Right forelimb (tissue), 1 donor: ENCODE measurements at places on chromosomes 4 and X.
A peak's percentile ranks its signal among the peaks of the same experiment; 100 is the strongest.

DNA sequence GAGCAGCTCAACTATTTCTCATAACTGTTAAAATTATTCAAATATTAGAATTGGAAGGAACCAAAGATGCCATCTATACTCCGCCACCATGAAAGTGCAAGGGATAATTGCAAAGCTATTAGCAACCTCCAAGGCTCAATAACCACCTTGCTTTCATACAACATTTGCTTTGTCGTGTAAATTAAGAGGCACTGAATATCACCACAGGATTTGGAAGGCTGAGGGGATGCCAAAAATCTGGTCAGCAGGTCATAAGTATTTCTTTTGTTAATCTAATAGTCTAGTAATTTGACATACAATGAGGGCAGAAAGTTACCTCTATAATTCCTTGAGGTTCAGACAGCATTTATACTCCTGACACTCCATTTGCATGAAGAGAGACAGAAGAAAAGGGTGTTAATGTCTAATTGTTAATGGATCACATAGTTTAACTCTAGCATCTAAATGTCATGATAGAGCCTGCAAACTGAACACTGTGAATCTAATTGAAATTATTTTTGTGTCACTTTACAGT, 200.9 kb upstream of the DIAPH2 start:
- no peak for DNase-seq

GRCh38 chr4:40118861-40119260, 62.2 kb downstream of the N4BP2 start:
- no peak for DNase-seq

DNA sequence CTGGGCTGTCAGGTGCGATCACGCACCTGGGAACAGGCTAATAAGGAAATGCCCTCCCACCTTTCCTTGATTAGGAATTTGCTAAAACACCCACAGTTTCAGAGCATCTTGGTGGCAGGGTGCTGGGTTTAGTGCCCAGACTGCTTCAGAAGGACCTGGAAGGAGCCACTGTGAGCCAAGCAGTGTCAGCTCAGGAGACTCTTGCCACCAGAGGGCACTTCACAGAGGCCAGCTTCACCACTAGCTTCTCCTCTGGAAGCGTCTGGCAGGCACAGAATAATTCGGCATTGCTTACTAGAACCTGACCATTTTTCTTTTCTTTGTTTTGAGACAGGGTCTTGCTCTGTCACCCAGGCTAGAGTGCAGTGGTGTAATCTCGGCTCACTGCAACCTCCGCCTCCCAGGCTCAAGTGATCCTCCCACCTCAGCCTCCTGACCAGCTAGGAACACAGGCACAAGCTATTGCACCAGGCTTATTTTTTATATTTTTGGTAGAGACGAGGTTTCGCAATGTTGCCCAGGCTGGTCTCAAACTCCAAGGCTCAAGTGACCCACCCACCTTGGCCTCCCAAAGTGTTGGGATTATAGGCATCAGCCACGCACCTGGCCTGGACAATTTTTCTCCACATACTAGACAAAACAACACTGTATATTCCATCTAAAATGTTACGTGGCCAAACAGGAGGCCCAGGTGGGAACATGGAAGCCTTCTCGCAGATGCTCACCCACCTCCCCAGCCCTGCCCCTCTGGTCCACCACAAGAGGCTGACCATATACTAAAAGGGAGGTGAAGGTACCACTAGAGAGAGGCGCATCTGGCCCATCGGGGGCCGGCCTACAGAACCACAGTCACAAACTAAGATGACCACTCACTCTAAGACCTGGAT, 14.1 kb downstream of the NOP14 start:
- no peak for DNase-seq

DNA sequence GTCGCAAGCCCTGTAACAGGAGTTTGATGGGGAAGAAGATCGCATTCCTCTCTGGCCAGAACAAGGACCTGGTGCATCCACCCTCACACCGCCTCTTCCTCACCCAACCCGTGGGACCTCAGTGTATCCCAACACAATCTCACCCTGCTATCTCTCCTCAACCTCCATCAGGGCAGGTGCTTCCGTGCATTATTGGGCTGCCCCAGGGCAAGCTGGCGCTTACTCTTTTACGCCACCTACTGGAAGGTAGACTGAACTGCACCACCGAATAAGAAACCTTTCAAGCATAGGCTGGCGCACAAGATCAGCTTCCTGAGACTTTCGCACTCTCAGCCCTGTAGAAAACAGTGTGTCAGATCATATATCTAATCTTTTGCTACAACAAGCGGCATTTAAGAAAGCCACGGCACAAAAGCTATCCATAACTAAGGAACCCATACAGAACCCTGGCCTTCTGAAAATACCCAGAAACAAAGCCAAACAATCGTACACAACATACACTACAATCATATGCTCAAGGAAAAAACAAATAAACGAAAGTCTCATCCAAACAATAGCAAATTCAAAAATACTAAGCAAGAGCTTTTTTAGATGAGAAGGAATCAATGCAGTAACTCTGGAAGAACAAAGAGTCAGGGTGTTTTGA, 209.3 kb downstream of the UGT8 start:
- no peak for DNase-seq

GRCh38 chrX:136104936-136105335, 42.4 kb upstream of the FHL1 start:
- DNase-seq, result no peak

GRCh38 chr4:153781280-153781679, 7.6 kb downstream of the SFRP2 start:
- DNase-seq, result no peak

GRCh38 chr4:116122124-116122523, 963.3 kb downstream of the TRAM1L1 start:
- no peak for DNase-seq

DNA sequence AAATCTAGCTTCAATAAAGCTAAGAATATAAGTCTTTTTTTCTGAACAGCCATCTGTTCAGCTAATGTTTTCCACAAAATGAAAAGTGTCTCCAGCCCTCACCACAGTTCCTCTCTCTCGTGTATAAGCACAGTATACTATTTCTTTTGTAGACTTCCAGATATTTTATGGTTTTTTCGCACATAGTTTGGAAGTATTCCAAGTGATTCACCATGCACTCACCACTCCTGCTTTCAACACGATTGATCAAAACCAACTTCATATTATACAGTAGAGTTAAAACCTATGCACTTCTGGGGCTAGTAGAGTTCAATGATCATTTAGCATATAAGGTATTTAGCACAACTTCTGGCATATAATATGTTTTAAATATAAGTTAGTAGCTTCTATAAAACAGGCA, 105.8 kb upstream of the DCAF12L1 start:
- DNase-seq, result no peak

DNA sequence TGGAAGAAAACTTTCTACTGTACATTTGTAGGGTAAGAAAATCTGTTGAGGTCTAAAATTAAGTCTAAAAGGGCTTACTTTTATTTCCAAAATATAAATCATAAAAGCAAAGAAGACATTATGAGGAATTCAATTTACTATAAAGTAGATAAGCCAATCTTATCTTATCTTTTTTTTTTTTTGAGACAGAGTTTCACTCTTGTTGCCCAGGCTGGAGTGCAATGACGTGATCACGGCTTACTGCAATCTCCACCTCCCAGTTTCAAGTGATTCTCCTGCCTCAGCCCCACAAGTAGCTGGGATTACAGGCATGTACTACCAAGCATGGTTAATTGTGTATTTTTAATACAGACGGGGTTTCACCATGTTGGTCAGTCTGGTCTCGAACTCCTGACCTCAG, 166.9 kb downstream of the NR3C2 start:
- no peak for DNase-seq

GRCh38 chrX:153993079-153993478, 20.5 kb downstream of the TMEM187 start:
- DNase-seq, result no peak

DNA sequence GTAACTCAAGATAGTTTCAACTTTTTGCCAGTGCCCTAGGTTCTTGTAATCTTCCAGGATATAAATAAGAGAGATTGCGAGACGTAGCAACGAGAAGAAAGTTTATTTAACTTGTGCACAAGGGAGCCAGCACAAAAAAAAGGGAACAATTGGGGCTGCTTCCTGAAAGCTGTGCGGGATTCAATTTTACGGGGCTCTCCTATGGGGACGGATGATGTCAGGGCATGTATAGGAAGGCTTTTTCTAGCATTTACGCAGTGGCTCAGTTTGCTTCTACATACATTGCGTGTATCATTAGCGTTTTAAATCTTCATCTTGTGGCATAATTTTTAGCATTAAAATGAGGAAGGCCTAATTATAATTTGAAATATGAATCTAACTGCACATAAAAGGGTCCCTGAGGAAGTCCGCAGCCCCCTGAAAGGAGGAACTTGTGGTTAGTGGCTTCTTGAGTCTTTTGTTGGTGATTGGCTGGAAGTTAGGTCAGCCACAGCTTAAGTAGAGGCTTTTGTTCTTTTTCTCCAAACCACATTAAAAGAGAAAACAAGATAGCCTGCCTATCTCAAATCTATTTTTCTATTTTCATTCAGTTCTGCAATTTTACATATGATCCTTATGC, 668.2 kb upstream of the NDST4 start:
- no peak for DNase-seq

- DNase-seq, result no peak
Observed at GRCh38 chr4:186760576-186760975, 36.9 kb upstream of the FAT1 start.

- no peak for DNase-seq
Observed at GRCh38 chr4:109440948-109441347, 7.3 kb downstream of the SEC24B start.

DNA sequence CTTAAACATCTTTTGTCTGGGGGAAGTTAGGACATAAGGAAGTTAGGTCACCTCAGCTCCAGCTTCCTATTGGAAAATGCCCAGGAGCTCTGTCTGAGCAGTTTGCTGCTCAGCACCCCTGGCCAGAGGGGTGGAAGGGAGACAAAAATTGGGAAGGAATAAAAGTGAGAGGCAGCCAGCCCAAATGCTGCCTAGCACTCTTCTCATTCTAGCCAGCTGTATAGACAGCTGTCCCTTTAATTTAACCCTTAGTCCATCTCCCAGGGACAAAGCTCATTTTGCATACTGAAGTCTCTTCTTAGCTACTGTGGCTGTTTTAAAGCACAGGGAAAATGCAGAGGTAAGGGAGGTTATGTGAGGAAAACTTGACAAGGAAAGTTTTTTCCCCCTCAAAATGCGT, 89.5 kb upstream of the CITED1 start:
- DNase-seq, result no peak

DNA sequence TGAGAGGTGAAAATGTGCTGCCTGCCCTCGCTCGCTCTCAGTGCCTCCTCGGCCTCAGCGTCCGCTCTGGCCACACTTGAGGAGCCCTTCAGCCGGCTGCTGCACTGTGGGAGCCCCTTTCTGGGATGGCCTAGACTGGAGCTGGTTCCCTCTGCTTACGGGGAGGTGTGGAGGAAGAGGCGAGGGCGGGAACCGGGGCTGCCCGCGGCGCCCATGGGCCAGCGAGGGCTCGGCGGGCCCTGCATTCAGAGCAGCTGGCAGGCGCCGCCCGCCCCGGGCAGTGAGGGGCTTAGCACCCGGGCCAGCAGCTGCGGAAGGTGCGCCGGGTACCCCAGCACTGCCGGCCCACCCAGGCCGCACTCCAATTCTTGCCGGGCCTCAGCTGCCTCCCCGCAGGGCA, 39.6 kb downstream of the TRIML1 start:
- DNase-seq, result no peak

GRCh38 chr4:137312257-137312656, 220.0 kb downstream of the PCDH18 start:
- no peak for DNase-seq

- DNase-seq, result no peak
Observed at GRCh38 chr4:100258675-100259074, 68.4 kb upstream of the DDIT4L start.

DNA sequence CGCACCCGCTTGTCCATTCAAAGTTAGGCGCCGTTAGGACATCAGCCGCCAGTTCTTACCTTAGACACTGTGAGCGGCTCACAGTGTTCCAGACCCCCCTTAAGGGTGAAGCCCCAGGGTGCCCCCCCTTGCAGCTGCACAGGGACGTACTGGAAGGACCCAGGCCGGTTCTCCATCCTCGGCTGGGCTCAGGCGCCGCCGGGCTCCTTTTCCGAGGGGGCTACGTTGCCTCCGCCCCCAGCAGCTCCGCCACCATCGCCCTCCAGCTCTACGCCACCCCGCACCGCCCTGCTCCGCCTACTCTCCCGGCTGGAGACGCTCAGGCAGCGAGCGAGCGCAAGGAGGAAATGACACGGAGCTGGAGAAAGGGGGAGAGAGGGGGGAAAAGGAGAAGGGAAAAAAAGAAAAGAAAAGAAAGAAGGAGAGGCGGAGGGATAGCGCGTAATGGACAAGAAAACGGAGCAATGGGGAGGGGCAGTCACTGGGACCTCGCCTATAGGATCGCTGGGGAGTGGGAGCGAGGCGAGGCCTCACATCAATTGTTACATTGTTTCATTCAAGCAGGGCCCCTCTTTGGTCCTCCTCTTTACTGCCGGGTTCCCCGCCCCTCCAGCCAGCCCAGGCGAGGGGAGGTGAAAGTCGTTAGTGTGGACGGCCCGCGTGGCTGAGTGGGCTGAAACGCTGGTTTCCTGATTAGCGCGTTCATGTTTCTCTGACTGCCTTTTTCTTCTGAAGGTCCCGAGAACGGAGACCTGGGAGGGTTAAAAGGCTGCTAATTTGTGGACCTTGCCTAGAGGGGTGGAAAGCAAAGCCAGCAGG, at the start of gene SHROOM4:
Gene SHROOM4, minus strand, starts transcription at position 352 of the 819 bp plus-strand sequence. Its CDS starts 176 bp downstream, at position 176.
- peak; percentile 79 for DNase-seq

DNA sequence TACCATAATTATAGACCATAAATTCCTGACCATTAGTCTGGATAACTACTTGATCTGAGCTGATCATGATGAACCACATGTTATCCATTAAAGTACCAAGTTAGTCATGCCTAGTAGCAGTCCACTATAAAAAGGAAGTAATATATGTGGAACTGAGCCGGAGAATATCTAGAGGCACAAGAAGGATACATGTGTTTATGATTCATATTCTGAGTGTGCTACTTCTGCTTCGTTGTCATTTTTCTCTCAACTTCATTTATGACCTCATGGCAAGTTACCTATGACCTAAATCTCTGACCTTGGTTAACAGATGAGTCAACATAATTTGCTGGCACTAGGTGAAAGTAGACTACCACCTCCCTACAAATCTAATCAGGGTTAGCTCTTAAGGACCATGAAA, 56.5 kb upstream of the ANKRD17 start:
- no peak for DNase-seq

GRCh38 chrX:152600853-152601633, 36.7 kb upstream of the GABRQ start:
- DNase-seq, result no peak
